ENCODE measurements at places on chromosomes 2 and 18.
A peak's percentile ranks its signal among the peaks of the same experiment; 100 is the strongest.

DNA sequence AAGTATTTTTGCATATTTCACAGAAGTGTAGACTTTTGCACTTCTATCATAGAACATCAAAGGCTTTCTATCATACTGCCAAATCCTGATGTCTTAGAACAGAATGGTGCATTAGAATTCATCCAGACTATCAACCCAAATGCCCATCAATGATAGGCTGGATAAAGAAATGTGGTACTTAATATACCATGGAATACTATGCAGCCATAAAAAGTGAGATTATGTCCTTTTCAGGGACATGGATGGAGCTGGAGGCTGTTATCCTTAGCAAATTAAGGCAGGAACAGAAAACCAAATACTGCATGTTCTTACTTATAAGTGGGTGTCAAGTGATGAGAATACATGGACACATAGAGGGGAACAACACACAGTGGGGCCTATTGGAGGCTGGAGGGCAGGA, 150.2 kb downstream of the PHLPP1 start:
- no peak overlapping the region for H3K27ac ChIP-seq
- H3K36me3 ChIP-seq: no peaks in the 10 kb centered on the region
- H3K4me1 ChIP-seq: no peaks in the 10 kb centered on the region
- no peaks in the 10 kb centered on the region for H3K27me3 ChIP-seq
- DNase-seq: no peak

- H3K27ac ChIP-seq: no peak overlapping the region
- H3K4me1 ChIP-seq: no peaks in the 10 kb centered on the region
- DNase-seq: no peak
- H3K27me3 ChIP-seq: no peaks in the 10 kb centered on the region
Measured at GRCh38 chr2:95525294-95526035, 40.9 kb upstream of the TRIM43B start.

GRCh38 chr18:66646609-66647008, 42.7 kb upstream of the CDH19 start:
- H3K36me3 ChIP-seq: no peaks in the 10 kb centered on the region
- no peaks in the 10 kb centered on the region for H3K4me1 ChIP-seq
- H3K27me3 ChIP-seq: no peaks in the 10 kb centered on the region
- DNase-seq: no peak

DNA sequence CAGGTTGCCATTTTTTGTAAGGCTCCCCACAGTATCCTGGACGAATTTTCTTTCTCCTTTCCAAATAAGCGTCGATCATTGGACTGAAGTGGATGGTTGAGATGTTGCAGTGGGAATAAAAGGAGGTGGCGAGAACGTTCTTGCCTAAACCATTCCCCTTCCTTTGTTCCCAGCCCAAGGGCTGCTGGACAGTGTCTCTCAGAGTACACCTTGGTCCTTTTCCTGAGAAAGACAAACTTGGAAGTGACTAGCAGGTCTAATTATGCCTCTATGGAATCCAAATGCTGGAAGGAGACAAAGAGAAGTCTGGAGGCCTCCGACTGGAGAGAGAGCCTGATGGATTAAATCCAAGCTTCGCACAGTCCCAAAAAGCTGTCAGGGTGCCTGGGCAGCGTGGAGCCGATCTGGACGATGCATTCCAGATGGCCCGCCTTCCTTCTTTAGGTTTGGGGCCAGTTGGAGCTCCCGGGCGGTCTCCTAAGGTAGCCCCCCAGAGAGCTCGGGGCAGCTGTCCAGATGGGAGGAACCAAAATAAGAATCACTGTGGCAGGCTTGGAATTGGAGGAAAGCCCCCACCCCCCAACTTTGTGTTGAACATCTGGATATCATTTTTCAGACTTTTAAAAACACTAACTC, 186.8 kb downstream of the TMEM247 start:
- H3K27ac ChIP-seq: no peak overlapping the region
- no peaks in the 10 kb centered on the region for H3K4me1 ChIP-seq
- no peak overlapping the region for H3K4me3 ChIP-seq

DNA sequence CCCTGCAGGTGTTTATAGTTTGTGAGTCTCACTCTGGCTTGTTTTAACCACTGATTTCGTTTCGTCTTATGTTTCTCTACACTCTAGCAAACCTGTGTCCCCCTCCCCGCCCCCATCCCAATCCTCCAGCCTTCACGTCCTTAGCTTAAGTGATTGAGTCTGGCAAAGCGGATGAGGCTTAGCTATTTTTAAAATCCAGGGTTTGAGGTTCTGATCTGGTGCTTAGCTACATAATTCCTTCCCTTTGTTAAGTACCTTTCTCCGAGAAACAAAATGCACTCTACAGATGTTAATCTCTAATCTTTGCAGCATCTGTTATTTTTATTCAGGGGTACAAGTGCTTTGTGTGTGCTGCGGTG, 7.8 kb downstream of the AGAP1 start:
- H3K4me1 ChIP-seq: peaks cover 10% of the 10 kb centered on the region
- H3K4me3 ChIP-seq: no peak overlapping the region
- no peaks in the 10 kb centered on the region for H3K36me3 ChIP-seq
- no peaks in the 10 kb centered on the region for H3K27me3 ChIP-seq
- H3K27ac ChIP-seq: peak overlapping the region; percentile 57

GRCh38 chr2:237171396-237171795, 85.7 kb downstream of the COPS8 start:
- H3K27me3 ChIP-seq: no peaks in the 10 kb centered on the region
- peak; percentile 62 for DNase-seq
- H3K36me3 ChIP-seq: no peaks in the 10 kb centered on the region
- H3K27ac ChIP-seq: no peak overlapping the region

GRCh38 chr18:48347756-48348326, 61.3 kb downstream of the ZBTB7C start:
- no peak overlapping the region for H3K27ac ChIP-seq
- H3K4me1 ChIP-seq: peaks cover 5% of the 10 kb centered on the region
- DNase-seq: no peak
- no peaks in the 10 kb centered on the region for H3K36me3 ChIP-seq

- no peak overlapping the region for H3K27ac ChIP-seq
- H3K36me3 ChIP-seq: no peaks in the 10 kb centered on the region
- H3K4me1 ChIP-seq: peaks cover 6% of the 10 kb centered on the region
- no peak for DNase-seq
Measured at GRCh38 chr2:144426355-144426754, 93.6 kb downstream of the ZEB2 start.

GRCh38 chr2:102005449-102005848, 13.7 kb downstream of the IL1R2 start:
- no peaks in the 10 kb centered on the region for H3K36me3 ChIP-seq
- DNase-seq: peak; percentile 27

- H3K4me1 ChIP-seq: peaks cover 7% of the 10 kb centered on the region
- H3K27me3 ChIP-seq: no peaks in the 10 kb centered on the region
- peak overlapping the region; percentile 54 for H3K27ac ChIP-seq
- peak; percentile 67 for DNase-seq
Measured at GRCh38 chr2:1168846-1169245, 218.2 kb downstream of the SNTG2 start.

GRCh38 chr2:71744781-71745180, 291.4 kb downstream of the DYSF start:
- H3K4me3 ChIP-seq: no peak overlapping the region
- no peaks in the 10 kb centered on the region for H3K27me3 ChIP-seq
- H3K4me1 ChIP-seq: peaks cover 5% of the 10 kb centered on the region
- DNase-seq: no peak
- no peaks in the 10 kb centered on the region for H3K36me3 ChIP-seq
- no peak overlapping the region for H3K27ac ChIP-seq

GRCh38 chr2:63122921-63123320, 72.3 kb downstream of the OTX1 start:
- no peaks in the 10 kb centered on the region for H3K4me1 ChIP-seq
- H3K4me3 ChIP-seq: no peak overlapping the region
- DNase-seq: no peak

DNA sequence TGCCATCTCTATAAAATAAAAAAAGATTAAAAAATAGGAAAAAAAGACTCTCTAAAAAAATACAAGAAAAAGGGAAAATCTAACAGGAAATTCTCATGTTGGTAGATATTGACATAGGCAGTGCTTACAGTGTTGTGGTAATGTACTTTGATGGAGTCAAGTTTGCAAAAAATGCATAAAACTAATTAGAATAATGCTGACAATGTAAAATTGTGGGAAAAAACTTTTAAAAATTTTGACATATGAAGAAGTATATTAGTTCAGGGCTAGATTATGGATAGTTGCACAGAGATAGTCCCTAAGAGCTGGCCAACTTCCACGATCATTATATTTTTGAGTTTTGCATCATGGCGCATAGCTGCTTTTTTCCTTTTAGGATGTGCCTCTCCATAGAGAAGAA, 72.7 kb downstream of the GBX2 start:
- no peak overlapping the region for H3K4me3 ChIP-seq
- H3K27me3 ChIP-seq: no peaks in the 10 kb centered on the region
- no peaks in the 10 kb centered on the region for H3K36me3 ChIP-seq

DNA sequence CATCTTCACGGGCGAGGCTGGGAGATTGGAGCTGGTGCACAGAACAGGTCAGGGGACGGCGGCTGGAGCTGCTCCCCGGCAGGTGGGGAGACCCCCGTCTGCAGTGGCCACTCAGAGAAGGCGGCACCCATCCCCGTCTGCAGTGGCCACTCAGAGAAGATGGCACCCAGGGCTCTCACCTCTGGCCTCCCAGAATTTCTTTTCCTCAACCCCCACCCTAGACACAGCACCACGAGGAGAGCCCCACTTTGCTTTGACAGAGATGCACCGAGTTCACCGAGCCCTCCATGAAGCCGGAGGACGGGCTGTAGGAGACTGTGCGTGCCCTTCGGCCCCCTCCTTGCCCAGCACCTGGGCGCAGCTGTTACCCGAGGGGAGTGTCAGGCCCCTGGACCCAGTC, 201.6 kb upstream of the SALL3 start:
- H3K36me3 ChIP-seq: no peaks in the 10 kb centered on the region
- DNase-seq: no peak
- H3K4me3 ChIP-seq: no peak overlapping the region
- no peaks in the 10 kb centered on the region for H3K4me1 ChIP-seq

DNA sequence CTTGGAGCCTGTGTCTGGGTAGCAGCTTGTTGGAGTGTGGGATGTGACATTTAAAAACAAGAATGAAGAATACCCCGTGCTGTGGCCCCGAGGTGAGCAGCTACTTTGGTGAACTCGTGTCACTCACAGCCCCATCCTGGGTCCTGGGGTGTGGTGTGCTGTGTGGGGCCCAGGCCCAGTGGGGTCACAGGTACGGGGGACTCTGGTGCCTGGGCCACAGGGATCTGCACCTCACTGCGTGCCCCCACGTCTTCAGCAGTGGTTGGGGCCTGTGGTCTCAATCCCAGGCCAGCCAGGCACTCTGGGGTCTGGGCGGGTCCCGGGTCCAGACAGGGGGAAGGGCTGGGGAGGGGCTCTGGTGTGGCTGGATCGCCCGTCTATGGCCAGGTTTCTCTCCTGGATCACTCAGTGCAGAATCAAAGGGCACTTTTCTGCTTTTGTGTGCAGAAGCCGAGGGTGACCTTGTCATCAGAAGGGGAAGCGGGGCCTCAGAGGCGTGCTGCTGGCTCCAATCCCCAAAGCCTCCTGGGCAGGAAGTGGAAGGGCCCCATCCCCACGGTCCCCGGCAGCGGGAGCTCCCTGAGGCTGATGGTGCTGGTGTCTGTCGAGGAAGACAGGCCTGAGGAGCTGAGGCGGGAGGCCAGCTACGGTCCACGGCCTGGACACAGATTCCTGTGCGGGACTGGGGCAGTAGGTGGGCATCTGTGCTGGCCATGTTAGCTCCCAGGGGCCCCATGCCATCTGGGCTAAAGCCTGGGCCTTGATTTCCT, 1.4 kb downstream of the GPR35 start:
- no peaks in the 10 kb centered on the region for H3K27me3 ChIP-seq
- DNase-seq: no peak
- H3K4me1 ChIP-seq: no peaks in the 10 kb centered on the region
- no peak overlapping the region for H3K4me3 ChIP-seq

Measured in mesendoderm (in vitro differentiated cells).